ENCODE measurements at places on chromosomes 16 and 17.
A peak's percentile ranks its signal among the peaks of the same experiment; 100 is the strongest.

DNA sequence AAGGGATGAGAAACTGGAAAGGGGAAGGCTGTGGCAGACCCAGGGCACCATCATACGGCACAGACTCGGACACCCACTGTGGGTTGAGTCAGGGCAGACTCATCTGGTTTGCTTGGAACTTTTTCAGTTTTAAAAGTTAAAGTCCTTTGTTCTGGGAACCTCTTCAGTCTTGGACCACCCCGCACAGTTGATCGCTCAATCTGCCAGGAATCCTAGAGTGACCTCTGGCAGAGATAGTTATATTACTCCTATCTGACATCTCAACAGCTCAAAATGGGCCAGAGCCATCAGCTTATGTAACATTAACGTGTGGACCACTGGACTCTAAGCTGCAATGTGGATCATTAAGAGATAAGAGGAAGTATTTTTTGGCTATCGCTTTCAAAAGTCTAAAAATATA is 164.3 kb downstream of the ABCA8 start:
- no peak for DNase-seq

DNA sequence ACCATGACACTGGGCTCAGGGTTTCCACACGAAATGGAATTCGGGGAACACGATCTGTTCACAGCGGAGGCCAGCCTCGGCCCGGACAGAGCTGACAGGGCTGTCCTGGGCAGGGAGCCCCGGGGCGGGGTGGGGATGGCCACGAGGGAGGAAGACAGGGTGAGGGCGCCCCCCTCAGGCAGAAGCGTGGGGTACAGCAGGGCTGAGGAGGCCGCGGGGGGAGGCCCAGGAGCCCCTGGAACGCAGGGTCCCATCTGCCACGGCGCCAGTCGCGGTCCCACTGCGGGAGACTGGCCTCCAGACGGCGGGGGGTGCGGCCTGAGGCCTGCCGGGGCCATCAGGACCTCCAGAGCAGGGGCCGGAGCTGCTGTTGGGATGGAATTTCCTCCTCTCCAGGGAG is 75.9 kb downstream of the LMF1 start:
- no peak for DNase-seq

DNA sequence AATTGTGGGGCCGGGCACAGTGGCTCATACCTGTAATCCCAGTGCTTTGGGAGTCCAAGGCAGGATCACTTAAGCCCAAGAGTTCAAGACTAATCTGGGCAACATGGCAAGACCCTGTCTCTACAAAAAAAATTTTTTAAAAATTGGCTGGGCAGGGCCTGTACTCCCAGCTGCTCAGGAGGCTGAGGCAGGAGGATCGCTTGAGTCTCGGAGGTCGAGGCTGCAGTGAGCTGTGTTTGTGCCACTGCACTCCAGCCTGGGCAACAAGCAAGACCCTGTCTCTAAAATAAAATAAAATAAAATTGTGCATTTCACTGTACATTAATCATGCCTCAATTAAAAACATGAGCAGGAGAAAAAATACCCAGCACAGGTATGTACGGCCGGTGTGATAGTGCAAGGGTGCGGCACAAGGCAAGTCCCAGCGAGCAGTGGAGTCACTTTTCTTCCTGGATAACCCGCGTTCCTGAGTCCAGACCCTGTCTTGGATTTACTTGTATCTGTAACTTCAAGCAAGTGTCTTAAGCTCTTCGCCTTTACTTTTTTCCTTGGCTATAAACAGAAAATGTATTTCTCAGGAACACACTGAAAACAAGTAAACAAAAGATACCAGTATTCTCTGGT is 11.4 kb downstream of the ZDHHC7 start:
- no peak for DNase-seq

DNA sequence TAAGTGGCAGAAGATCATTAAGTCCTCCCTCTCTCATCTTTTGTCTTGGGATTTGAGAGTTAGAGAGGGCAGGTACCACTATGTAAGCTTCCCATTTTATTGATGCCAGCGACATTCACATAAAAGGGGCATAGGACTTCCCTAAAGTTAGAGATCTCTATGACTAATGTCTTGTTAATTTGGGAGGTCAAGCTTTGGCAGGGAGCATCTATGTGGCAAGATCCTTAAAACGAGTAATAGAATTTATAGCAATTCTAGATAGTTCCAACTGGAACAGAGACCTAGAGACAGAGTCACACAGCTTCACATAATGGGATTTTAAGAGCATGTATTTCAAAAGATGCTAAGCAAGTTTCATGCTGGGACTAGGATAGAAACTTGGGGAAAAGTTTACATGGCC is 308.0 kb downstream of the MAP2K6 start:
- no peak for DNase-seq

DNA sequence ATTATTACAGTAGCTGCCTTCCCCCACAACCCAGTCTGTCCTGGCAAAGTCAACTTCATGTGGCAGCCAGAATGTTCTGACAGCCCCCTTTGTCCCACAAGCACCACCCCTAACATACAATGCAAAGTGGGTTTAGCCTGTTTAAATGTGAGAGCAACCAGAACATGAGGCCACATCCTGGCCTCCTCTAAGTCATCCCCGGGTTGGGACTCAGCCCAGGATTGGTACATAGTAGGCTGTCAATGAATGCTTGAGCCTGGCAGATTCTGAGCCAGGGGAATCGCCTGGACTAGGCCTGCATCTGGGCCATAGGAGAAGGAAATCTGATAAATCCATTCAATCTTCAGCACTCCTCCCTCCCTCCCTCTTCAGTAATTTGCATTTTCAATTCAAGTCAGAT is 4.3 kb upstream of the ITGA3 start:
- no peak for DNase-seq

DNA sequence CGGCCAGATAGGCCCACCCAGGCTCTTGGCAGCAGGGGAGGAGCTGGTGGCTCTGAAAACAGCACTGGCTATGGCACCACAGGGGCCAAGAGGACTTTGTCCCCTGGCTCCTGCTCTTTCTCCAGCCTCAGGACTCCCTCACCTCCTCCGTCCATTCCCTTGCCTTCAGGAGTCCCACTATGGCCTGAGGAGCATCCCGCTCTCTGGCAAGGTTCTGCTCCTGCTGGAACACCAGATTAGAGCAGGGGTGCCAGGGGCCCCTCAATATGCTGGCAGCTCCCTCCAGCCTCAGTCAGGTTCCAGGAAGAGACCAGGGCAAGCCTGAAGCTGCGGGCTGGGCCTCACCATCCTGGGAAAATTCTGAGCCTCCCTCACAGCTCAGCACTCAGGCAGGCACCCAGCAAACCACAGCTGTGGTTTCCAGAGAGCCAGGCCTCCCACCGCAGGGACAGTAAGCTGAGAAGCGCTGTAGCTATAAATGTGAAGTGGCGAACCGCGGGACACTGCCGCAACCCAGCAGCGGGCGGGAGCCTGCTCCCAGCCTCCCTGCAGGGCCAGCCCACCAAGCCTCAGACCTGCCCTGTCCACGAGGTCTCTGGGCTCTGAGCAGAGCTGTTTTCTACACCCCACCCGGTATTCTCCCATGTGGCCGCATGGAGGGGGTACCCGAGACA is 25.7 kb downstream of the C17orf100 start:
- DNase-seq = no peak

GRCh38 chr16:75306099-75306762 is 54.8 kb upstream of the BCAR1 start:
- no peak for DNase-seq

GRCh38 chr17:31226373-31226772 is 70.7 kb downstream of the OMG start:
- no peak for DNase-seq

- peak; percentile 17 for DNase-seq
Measured at GRCh38 chr16:12178251-12178990, 201.9 kb downstream of the SNX29 start.

DNA sequence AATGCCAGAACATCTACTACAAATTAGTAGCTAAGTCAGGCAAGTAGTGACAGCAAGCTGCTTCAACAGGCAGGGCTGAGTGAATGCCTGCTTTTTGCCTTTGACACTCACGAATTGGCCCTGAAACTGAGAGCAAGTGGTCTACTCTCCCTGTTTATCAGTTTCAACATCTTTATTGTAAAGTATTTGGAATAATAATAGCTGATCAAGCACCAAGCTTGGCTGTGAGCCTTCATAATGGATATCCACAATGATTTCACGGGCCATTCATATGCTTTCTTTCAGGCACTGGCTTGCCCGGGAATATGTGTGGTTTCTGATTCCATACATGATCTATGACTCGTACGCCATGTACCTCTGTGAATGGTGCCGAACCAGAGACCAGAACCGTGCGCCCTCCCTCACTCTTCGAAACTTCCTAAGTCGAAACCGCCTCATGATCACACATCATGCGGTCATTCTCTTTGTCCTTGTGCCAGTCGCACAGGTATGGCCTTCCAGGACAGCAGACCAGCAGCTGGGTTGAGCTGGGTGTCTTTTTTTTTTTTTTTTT is 5.2 kb downstream of the TLCD3A start:
- no peak for DNase-seq

GRCh38 chr16:15034266-15035162 is 21.4 kb downstream of the NTAN1 start:
- peak; percentile 46 for DNase-seq

GRCh38 chr16:86826941-86827340 is 248.6 kb downstream of the FOXL1 start:
- no peak for DNase-seq

GRCh38 chr17:4142107-4142900 is 526 bp downstream of the ZZEF1 start:
- DNase-seq = no peak

DNA sequence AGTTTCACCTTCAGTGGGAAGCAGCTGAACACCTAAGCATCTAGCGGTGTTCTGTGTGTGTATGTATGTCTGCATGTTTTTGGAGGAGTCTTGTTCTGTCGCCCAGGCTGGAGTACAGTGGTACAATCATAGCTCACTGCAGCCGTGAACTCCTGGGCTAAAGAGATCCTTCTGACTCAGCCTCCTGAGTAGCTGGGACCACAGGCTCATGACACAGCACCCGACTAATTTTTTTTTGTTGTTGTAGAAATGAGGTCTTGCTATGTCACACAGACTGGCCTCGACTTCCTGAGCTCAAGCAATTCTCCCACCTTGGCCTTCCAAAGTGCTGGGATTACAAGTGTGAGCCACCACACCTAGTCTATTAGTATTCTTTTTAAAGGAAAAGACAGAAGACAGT is 30.2 kb upstream of the FAAP100 start:
- no peak for DNase-seq

DNA sequence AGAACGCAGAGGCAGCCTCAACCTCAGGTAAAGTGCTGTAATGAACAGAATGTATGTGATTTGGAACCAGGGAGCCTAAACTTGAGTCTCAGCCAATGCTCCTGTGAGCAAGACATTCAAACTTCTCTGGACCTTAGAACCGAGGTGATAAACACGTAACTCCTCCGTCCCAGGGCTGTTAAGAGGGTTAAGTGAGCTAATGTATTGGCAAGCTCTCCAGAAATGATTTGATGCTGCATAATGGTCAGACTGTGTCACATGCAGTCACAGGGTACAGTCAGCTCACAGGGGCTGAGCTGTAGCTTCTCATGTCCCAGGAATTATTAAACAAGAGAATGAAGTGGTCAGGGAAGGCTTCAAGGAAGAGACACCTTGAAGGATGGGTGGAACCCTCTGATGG is 10.0 kb upstream of the SLC4A1 start:
- DNase-seq = no peak

GRCh38 chr16:56999409-57000270 is 10.3 kb downstream of the NLRC5 start:
- no peak for DNase-seq

GRCh38 chr17:75289832-75290337 is 652 bp upstream of the SLC25A19 start:
- DNase-seq = peak; percentile 53

DNA sequence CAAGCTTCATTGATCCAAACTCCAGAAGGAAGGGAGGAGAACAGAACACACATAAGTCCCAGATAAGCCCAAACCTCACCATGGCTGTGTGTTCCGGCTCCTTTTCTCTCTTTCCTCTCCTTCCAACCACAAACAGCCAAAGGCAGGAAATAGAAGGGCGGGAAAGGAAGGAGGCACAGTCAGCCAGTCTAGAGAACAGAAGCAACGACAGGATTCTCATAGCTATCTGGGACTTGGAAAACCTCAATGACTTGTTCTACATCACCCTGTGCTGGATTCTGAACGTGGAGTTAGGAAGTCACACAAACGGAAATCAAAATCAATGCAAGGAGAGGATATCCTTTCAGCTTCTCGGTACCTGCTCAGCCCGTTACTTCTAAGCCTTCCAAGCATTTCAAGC is 9.0 kb downstream of the CRK start:
- DNase-seq = no peak

- DNase-seq = no peak
Measured at GRCh38 chr17:797236-797840, 15.2 kb downstream of the MRM3 start.

DNA sequence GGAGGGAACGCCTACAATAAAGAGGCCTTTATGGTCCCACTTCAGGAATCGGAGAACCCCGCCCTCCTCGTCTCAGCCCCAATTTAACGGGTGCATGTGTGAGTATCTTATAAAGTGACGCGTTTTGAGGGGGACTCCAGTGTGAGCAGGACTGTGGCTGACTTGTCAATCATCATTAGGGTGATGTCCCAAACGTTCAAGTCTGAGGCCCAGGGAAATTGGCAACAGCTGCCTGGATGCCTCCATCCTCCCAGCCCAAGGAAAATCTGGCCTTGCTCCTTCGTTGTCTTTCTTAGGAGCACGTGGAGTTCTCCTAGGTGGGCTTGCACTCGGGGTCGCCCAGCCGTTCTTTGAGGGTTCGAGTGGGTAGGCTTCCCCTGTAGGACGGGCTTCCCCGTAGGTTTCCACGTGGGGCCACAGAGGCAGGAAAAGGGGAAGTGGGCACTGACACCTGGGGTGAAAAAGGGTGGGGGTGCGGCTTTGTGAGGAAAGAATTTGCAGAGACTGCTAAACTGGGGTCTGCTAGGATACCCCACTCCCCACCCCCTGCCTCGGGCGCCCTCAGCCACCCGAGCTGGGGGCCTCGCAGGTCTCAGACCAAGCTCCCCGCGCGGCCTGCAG is 561 bp upstream of the HERPUD1 start:
- DNase-seq = no peak

DNA sequence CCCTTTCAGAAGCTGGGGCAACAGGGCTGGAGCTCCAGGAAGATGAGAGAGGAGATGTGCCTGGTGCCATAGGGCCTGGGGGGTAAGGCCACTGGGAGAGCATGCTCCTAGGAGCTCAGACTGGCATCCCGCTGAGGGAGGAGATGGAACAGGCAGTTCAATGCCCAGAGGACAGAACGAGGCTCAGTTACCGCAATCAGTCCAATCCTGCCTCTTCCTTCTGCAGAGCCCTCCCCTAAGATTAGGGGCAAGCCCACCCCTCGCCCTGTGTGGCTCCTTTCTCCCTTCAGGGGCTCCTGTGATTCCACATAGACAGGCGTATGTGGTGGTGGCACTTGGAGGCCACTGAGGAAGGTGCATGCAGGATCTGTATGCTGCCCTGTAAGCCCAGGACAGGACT is 2.4 kb downstream of the CCDC42 start:
- DNase-seq = no peak

- no peak for DNase-seq
Measured at GRCh38 chr17:62178579-62178978, 113.5 kb upstream of the MED13 start.

All from posterior cingulate gyrus (tissue), 11 donors.